IPS DF 6.9 (cell line): ENCODE measurements at places on chromosomes 1 and 21.
A peak's percentile ranks its signal among the peaks of the same experiment; 100 is the strongest.

DNA sequence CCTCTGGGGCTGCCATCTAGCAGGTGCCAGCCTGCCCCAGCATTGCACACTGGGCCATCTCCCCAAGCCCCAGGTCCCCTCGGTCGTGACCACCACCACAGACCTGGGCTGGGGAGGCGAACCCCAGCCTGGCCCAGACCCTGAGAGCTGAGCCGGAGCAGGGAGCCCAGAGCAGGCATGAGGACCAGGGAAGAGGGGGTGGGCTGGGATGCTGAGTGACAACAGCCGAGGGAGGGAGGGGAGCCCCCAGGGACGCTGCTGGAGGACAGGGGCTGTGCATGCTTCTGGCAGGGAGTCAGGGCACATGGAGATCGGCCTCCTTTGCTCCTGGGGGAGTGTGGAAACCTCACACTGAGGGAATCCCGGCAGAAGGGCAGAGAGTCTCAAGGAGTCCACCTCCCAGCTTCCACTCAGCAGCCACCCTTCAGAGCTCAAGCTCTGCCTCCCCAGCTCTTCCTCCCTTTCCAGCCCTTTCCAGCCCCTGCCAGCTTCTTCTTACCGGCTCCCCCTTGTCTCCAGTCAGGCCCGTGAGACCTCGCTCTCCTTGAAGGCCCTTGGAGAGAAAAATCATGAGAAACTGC lies 23.7 kb upstream of the PEF1 start:
- DNase-seq = no peak

- DNase-seq = peak; percentile 54
Observed at GRCh38 chr1:8026153-8026975, at the start of gene ERRFI1. TSS of gene ERRFI1 (minus strand) at chr1:8026309. CDS start at chr1:8015619, 10,690 bp downstream.

DNA sequence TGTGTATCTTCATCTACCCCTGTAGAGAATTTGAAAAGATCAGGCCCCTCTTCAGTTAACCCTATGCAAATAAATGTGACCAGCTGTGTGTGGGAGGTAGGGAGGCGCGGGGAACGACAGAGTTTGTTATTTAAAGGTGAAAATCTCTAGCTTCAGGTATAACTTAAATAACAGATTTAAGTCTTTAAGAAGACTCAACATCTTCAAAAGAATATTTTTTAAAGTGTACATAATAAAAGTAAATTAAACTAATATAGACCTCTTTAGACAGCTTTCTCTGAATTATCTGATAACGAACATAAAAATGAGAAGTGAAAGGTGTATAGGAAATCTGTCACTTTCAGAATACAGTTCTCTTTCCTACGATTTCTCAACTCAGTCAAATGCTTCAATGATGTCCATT lies 16.0 kb downstream of the ANGPTL3 start:
- DNase-seq = no peak

DNA sequence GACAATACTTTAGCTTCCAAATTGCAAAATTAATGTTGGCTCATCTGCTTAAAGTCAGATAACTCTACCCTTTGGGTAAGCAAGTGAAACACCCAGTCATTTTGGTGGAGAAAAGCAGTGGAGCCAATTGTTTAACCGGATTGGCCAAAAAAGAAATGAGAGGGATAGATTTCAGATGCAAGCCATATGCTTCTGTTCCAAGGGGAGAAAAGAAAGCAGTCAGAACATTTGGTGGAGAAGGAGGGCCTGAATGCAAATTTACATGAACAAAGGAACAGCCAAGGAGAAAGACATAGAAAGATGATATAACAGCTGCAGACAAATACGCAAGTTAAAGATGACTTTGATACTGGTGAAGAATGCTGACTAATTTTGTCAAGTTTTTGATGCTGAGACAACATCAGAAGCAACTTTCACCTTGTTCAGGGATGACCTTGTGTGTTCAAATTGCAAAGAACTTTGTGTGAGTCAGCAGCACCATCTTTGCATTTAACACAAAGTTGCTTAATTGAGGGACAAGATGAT lies 173.1 kb downstream of the TGFB2 start:
- no peak for DNase-seq

- DNase-seq = no peak
Observed at GRCh38 chr1:186283374-186283773, 91.7 kb downstream of the TPR start.

- no peak for DNase-seq
Observed at GRCh38 chr1:238336531-238336930, 445.8 kb upstream of the ZP4 start.
